ENCODE measurements at places on chromosomes 4 and X. TPM values are rescaled to one million over a fixed set of nuclear protein-coding genes. Genes with fewer than 3 reads are reported as not detected.
A peak's percentile ranks its signal among the peaks of the same experiment; 100 is the strongest.

GRCh38 chr4:45410701-45411210 is 684.4 kb upstream of the GNPDA2 start:
- no peak for DNase-seq

GRCh38 chrX:5823903-5824302 is 404.8 kb downstream of the NLGN4X start:
- DNase-seq: no peak

DNA sequence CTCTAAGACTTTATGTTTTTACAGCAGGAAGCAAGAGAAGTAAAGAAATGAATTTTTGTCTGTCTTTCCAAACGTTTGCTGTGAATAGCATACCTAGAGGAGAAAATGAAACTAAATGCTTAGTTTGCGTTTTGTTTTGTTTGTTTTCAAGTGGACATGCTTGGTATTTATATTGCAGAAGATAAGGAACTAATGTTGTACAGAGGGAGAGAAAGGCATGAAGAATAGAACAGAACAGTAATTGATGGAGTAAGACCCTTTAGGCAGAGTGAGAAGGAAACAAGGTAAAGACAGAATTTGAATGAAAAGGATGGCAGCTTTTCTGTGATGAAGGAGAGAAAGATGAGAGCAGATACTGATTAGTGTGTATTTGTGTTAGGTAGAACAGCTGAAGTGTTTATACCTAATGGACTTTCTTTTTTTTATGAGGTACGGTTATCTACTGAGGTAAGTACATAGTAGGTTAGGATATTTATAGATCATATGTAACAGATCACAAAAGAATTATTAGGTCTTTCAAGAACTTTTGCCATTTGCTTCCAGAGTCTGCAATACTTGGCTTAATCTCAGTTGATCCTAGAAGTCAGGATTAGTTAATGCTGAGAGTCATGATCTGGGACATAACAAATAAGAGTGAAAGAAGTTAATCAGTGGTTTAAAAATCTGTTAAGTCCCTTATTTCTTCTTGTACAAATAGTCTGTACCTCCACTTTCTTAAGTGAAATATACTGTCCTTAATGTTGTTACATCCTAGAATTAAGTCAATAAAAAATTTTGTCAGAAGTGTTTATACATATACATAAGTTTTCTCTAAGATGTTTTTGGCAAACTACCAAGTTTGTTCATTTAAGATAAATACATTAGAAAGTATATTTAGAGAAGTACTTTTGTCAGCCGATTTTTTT is 36.8 kb downstream of the FABP2 start:
- no peak for DNase-seq

GRCh38 chr4:113560579-113560978 is 201.0 kb downstream of the CAMK2D start:
- DNase-seq: no peak

DNA sequence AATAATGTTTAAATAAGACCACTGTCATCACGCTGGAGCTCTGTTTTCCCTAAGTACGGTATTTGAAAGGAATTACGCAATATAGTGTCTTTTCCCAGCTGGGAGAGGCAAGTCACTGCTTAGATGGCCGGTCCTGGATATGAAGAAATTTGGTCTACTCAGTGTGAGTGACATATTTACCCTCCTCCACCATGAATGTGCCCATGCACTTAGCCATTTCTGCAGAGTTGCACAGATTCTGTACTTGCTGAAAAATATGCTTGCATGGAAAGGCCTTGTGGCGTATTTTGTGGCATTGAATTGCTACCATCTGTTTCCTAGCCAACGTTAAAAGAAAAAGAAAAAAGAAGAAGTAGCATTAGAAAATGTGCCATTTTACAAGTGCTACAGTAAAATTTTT is 73.1 kb downstream of the ADGRL3 start:
- no peak for DNase-seq

GRCh38 chrX:103730147-103730795 is 19.6 kb downstream of the TMEM31 start:
- DNase-seq: no peak

DNA sequence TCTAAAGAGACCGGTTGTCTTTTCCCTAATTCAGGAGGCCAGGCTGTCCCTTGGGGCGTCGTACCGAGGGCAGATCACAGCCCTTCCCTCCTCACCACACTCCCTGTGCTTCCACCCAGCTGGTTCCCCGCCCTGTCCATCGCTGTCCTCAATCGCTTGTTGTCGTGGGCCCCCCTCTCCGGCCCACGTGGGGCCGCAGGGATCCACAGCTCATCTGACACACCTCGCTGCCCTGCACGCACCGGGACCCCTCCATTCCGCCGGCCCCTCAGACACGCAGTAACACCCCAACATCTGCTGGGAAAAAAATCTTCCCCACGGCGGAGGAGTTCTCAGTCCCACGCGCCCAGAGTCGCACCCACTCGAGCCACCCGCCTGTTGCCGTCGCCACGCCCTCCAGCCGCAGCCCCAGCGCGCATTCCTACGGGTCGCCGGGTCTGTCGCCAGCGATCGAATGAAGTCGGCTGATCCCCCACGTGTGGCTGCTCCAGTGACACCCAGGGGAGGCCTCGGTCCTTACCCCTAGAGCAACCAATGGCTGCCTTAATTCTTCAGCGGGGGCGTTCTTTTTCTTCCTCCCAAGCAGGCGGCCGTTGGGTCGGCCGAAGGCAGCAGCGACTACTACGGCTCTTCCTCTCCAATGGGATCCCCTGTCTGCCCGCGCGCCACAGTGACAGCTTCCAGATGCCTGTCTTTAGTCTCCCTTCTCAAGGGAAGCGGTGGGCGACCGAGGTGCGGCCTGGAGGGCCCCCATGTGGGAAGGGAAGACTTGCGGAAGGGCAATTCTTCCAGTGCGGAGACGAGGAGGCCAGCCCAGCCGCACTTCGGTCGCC is 893 bp upstream of the SEPTIN11 start:
- no peak for DNase-seq

DNA sequence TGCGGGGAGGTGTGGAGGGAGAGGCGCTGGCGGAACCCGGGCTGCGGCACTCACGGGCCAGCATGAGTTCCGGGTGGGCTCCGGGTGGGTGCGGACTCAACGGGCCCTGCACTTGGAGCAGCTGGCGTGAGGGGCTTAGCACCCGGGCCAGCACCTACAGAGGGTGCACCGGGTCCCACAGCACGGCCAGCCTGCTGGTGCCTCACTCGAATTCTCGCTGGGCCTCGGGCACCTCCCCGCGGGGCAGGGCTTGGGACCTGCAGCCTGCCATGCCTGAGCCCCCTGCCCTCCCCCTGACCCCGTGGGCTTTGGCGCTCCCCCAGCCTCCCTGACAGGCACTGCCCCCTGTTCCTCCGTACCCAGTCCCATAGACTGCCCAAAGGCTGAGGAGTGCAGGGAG is 10.8 kb upstream of the CAMK2D start:
- no peak for DNase-seq

GRCh38 chr4:38728631-38729141 is 54.1 kb downstream of the TLR10 start:
- peak; percentile 52 for DNase-seq

DNA sequence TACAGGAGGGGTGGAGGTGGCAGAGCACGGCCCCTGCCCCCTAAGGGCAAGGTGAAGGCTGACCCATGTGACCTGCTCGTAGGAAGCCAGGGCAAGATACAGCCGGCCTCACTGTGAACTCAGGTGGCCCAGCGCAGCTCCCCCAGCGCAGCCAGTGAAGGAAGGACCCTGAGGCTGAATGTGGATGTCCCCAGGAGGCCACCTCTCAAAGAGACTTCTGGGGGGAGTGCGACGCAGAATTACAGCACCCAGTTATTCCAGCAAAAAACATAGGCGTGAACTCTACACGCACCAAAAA is 52.6 kb downstream of the ZFYVE28 start:
- DNase-seq: no peak

DNA sequence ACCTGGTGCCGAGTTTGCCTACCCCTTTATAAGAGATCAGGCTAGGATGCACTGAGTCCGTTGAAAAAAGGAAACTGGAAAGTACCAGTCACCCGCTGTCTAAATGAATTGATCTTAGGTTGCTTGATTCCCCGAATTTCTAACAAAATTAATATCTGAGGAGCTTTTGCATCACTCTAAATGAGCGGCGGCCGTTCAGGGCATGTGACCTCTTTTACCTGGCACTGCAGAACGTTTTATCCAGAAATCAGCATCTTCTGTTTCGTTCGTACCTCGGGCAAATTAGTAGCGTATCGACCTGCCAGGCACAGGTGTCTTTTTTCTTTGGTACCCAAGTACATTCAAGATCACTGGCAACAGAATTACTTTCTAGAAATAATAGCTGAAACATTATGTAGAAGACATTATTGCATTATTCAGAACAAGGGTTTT is 876 bp downstream of the KLHL2 start:
- DNase-seq: no peak

- no peak for DNase-seq
These were observed 167.4 kb downstream of the HS3ST1 start for GRCh38 chr4:11261066-11261850.

DNA sequence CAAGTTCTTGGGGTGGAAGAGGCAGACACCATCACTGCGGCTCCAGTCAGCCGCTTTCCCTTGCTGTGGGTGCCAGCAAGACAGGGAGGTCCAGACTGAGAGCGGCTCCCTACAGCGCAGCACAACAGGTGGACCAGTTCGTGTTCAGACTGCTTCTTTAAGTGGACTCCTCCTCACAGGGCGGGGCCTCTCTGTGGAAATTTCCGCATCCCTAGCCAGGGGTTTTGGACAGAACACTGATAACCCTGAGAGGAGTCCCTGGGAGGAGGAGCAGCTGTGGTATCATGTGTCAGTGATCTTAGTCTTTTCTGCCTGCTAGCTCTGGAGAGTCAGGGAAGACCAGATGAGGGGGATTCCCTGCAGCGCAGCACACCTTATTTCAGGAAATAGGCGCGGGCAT is 48.5 kb downstream of the MAGEC2 start:
- peak; percentile 53 for DNase-seq

GRCh38 chr4:73891739-73892405 is 22.7 kb downstream of the CXCL1 start:
- no peak for DNase-seq

GRCh38 chrX:38859602-38860001 is 58.3 kb downstream of the MID1IP1 start:
- DNase-seq: no peak

- DNase-seq: no peak
These were observed 5.6 kb downstream of the SEPTIN11 start for GRCh38 chr4:76955182-76955581.

GRCh38 chr4:183394166-183394951 is 50.1 kb upstream of the CDKN2AIP start:
- DNase-seq: no peak

DNA sequence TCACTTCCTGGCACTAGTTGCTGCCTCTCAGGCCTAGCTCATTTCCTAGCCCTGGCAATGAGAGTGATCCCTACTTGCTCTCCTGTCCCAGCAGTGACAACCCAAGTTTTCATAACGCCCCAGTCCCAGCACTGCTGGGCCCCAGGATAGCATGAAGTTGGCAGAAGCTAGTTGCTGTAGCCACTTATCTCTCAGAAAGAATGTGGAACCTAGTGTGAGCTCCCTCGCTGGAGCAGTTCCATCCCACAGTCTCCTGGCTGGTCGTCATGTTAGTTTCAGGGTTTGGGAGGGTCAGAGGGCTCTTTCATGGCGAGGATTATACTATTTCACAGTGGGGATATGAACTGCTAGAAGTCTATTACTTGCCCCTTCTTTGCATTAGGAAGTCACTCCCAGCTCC is 5.1 kb downstream of the PF4 start:
- no peak for DNase-seq

DNA sequence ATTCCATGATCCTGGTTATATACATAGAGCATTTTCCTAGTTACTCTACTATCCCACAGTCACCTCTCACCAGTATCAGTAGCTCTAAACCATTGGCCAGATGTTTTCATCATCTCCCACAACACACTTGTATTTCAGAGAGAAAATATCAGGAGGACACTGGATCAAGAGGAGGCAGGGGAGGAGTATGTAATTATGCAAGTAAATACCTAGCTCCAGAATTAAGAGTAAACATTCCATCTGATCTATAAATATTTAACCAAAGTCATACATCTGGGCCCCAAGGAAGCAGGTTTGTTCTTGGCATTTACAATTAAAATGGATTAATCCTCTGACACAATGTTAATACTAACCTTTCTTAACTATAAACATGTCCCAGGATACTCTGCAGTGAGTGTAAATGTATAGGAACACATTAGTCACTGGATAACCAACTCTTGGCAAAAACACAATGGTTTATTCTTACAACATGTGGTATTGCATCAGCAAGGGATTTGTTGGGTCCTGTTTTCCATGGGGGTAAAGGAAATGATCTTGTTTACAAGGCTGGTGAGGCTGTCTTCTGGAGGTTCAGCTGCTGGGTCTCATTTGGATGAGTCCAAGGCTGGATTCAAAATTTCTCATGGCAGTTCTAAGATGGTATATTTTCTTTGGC is 170.1 kb downstream of the ATG4A start:
- DNase-seq: no peak

GRCh38 chrX:102652031-102652688 is 877 bp downstream of the GPRASP1 start:
- DNase-seq: peak; percentile 47

- DNase-seq: no peak
These were observed 242.3 kb upstream of the PPARGC1A start for GRCh38 chr4:24131954-24132673.

GRCh38 chr4:165610679-165611437 is 232.1 kb downstream of the CPE start:
- DNase-seq: no peak

- DNase-seq: no peak
These were observed 65.1 kb downstream of the ENPEP start for GRCh38 chr4:110540982-110541451.

DNA sequence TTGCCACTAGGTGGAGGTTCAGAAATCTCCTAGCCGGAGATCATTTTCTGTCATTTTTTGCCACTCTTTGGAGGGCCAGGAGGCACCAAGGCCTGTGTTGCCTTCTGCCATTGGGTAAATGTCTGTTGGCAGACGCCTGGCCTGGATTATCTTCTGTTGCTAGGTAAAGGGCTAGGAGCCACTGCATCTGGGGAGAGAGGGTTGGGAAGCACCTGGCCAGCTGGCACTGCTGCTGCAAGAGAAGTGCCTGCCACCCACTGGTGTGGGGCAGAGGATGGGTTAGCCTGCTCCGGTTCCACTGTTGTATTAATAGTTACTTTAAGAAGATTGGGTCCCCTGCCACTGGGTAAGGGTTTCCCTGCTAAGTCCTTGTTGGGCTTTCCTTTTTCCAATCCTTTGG is 58.1 kb downstream of the AWAT2 start:
- no peak for DNase-seq

GRCh38 chrX:100350704-100351489 is 59.2 kb downstream of the PCDH19 start:
- DNase-seq: no peak

DNA sequence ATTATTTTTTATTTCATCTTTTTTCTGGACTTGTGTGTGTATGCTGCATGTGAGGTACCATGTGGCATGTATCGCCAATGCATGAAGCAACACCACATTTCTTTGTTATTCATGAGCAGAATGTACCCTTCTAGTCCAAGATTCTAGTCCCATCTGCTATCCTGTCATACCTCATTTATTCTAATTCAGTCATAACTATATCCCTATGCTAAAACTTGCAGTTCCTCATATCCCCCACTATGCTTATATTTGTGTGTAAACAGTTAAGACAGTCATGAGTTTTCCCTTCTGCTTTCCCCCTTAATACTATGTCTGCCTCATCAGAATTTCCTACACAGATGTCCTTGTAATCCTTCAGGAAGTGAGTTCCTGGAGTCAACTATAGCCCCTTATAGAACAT is 19.7 kb downstream of the OCRL start:
- DNase-seq: no peak

The ZNF41 gene
- total RNA-seq: 5.3 TPM

The CT55 gene
- total RNA-seq: not detected

The FMR1 gene
- total RNA-seq: 43.6 TPM

The KIT gene
- total RNA-seq: 24.8 TPM

The CYBB gene
- 0.08 TPM for total RNA-seq

The FRMD7 gene
- total RNA-seq: not detected

The ARHGAP4 gene
- 25.9 TPM for total RNA-seq

The ESX1 gene
- total RNA-seq: not detected

The SERTM2 gene
- 0.58 TPM for total RNA-seq
